ENCODE measurements at places on chromosomes 6 and 20. TPM values are rescaled to one million over a fixed set of nuclear protein-coding genes. Genes with fewer than 3 reads are reported as not detected.

GRCh38 chr6:36130667-36131510, 576 bp downstream of the MAPK13 start:
- DNase-seq: peak; percentile 52

GRCh38 chr6:33252759-33253158, 18.9 kb downstream of the VPS52 start:
- no peak for DNase-seq

GRCh38 chr6:170444056-170444591, 109.0 kb downstream of the PSMB1 start:
- DNase-seq: no peak

DNA sequence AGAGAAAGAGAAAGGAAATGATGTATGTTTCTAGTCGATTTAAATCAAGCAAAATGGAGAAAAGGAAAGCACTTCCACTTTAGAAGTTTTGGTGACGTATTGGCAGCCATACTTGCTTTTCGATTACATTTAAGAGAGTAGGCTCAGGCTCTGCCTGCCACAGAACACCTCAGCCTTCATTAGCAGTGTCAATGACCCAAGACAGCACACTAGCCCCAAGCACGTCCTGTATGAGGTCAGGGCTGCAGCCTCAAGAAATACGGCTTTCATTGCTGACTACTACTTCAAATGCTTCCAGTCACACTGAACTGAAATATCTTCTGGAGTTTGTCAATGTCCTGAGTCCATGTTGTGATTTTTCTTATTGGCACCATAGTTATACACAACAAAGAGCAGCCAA, 285.3 kb downstream of the EYA4 start:
- DNase-seq: no peak

DNA sequence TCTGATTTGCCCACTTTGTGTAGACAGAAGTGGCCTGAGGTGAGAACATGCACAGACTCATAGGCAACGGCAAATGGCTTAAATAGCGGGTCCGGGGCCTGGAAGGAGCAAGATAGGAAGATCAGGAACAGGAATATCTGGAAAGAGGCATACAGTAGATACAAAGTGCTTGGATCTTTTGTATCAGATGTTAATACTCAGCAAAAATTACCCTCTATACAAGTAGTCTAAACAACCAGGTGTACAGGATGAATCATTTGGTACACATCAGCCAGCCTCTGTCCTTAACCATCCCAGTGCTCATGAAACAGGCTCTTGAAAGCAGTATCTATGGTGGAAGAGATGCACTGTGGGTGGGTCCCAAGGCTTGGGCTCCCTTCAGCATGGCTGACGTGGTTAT, 28.9 kb upstream of the HLA-C start:
- no peak for DNase-seq

GRCh38 chr6:67160820-67161219, 1453.8 kb upstream of the EYS start:
- no peak for DNase-seq

DNA sequence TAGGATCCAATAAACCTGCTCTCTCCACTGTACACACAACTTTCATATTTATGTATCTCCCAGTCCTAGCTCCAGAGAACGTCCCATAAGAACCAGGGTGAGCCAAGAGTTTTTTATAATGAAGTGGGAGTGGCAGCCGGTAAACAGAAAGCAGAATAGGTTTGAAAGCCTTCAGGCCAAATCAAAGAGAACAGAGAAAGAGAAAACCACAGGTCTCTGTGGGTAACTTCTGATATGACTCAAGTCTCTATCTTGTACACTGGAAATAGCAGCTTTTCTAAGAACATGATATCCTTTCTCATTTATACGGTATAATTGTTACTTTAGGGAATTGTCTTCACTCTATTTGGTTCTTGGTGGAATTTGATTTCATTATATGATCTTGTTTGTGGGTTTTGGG, 273.6 kb downstream of the PACRG start:
- DNase-seq: no peak

GRCh38 chr20:62243106-62243505, 4.8 kb downstream of the OSBPL2 start:
- no peak for DNase-seq

DNA sequence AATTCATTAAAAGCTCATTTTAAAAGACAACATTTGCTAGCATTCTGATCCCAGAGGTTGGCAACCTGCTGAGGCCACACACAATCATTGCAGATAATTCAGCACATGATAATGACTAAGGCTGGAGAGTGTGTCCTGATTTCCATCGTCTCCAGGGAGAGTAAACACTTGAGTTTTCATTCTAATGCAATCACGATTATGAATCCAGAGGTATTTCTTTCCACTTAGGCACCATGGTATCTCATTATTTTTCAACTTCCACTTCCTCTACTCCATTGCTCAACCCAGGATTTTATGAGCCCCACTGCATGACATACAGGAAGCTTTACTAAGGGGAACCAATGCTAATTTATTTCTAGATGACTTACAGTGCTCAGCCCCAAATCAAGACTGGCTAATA, 273.8 kb upstream of the AGPAT4 start:
- DNase-seq: no peak

DNA sequence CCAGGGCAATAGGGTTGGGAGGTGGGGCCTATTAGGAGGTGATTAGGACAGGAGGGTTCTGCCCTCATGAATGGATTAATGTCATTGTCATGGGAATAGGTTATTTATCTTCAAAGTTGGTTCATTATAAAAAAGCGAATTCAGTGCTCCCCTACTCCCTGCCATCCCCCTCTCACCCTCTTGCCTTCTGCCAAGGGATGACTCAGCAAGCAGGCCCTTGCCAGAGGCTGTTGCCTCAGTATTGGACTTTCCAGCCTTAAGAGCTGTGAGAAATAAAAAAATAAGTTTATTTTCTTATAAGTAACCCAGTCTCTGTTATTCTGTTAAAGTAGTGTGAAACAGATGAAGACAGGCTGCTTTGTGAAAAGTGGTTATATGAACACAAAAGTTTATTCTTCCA, 381.1 kb upstream of the ZFP64 start:
- no peak for DNase-seq

The TTK gene
- 0.79 TPM for total RNA-seq

The DPPA5 gene
- total RNA-seq: not detected

The NOX3 gene
- total RNA-seq: not detected

The BPIFA3 gene
- not detected for total RNA-seq

The PI16 gene
- 1.7 TPM for total RNA-seq

The BPI gene
- total RNA-seq: 0.16 TPM

The KHDC1L gene
- not detected for total RNA-seq

The FAM162B gene
- total RNA-seq: 4.3 TPM

The TFAP2D gene
- total RNA-seq: not detected

The ADA gene
- 6.5 TPM for total RNA-seq

The DEFB124 gene
- total RNA-seq: 2.5 TPM

The OR2J2 gene
- total RNA-seq: not detected

Measured in kidney (tissue), 22 donors.